Liver (tissue), 10 donors: ENCODE measurements at places on chromosomes 1 and 21. TPM values are rescaled to one million over a fixed set of nuclear protein-coding genes. Genes with fewer than 3 reads are reported as not detected.
A peak's percentile ranks its signal among the peaks of the same experiment; 100 is the strongest.

The MANEAL gene
- total RNA-seq: 1.0 TPM

The DDX59 gene
- 10.2 TPM for total RNA-seq

DNA sequence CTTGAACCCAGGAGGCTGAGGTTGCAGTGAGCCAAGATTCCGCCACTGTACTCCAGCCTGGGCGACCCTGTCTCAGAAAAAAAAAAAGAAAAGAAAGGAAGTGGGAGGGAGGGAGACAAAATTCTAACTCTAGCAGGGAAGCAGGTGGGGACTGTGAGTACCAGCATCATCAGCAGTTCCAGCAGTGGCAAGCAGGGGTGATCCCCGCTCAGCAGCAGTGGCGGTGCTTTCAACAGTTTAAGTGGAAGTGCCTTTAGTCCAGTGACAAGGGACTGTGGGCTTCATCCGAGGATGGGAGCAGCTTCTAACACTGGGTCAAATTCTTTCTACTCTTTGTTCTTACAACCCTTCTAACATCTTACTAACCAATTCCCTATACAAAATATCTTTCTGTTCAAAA, 858.1 kb upstream of the ADAMTS5 start:
- no peak overlapping the region for H3K4me3 ChIP-seq
- H3K36me3 ChIP-seq: no peaks in the 10 kb centered on the region
- no peak overlapping the region for H3K27ac ChIP-seq
- no peak for DNase-seq
- H3K4me1 ChIP-seq: no peaks in the 10 kb centered on the region

DNA sequence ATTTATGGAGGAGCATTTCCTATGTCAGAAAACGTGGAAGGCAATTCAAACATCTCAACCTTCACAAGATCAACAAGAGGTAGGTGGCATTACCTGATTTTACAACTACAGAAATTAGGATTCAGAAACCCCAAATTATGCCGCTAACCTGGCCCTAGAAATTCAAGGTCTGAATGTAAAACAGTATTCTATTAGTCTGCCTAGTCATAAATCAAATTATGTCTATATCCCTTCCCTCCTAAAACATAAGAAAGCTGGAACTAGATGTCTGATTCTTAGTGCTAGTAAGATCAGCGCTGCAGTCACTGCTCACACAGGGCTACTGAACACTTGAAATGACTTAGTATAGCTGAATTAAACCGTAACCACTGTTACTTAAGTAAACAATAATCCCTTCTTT, 1.4 kb downstream of the TOMM20 start:
- H3K36me3 ChIP-seq: peaks cover 2% of the 10 kb centered on the region
- peak overlapping the region; percentile 96 for H3K4me3 ChIP-seq
- no peak for DNase-seq
- no peaks in the 10 kb centered on the region for H3K27me3 ChIP-seq
- H3K27ac ChIP-seq: no peak overlapping the region

DNA sequence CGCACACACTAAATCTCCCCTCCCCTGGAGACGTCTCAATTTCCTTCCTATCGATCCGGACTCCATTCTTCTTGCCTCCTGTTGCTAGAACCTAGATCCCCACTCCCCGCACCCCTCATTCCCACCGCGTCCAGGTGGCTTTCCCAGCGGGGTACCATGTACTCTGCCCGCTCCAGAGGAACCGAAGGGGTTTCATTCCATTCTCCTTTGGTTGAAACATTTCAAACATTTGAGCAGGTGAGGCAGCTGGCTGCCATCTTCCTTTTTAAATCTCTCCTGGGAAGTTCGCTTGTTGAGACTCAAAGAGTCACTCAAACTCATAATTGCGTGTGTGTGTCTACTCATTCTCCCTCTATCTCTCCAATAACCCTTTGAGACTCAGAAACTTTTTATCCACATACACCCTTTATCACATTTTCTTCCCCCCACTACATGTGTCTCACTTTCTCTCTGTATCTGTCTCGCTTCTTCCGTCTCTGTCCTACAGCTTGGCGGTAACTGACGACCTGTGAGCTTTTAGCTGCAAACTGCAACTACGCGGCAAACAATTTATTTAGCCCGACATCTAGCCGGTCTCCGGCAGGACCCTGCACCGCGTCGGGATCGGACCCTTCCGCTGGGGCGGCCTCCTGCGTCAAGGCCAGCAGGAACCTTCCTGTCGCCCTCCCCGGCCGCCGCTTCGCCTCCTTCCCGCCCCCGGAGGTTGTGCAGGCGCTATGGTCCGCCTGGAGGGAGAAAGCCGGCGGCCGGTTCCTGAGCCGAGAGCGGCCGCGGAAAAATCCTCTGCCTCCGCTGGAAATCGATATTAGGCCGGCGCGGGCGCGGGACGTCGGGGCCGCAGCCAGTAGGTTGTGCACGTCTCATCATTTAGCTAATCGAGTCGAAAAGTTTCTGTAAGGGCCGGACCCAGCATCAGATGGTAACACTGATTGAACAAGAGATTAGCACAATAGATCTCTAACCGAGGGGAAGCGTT, 3.0 kb upstream of the FOXD3 start:
- H3K4me3 ChIP-seq: no peak overlapping the region
- no peaks in the 10 kb centered on the region for H3K36me3 ChIP-seq
- peaks cover 38% of the 10 kb centered on the region for H3K4me1 ChIP-seq
- H3K27ac ChIP-seq: no peak overlapping the region

GRCh38 chr21:33256019-33256418, 10.1 kb upstream of the IL10RB start:
- no peaks in the 10 kb centered on the region for H3K27me3 ChIP-seq
- no peak for DNase-seq
- no peaks in the 10 kb centered on the region for H3K4me1 ChIP-seq
- H3K36me3 ChIP-seq: peaks cover 69% of the 10 kb centered on the region

- no peaks in the 10 kb centered on the region for H3K36me3 ChIP-seq
- no peak overlapping the region for H3K27ac ChIP-seq
These were observed 25.6 kb upstream of the PLA2G2E start for GRCh38 chr1:19949016-19949415.

The HES3 gene
- not detected for total RNA-seq
